GM10248 (cell line): ENCODE measurements at places on chromosomes 3 and 15.

- DNase-seq: no peak
These were observed 26.2 kb upstream of the ARL8B start for GRCh38 chr3:5095886-5096285.

GRCh38 chr15:57769266-57769665, 62.8 kb downstream of the POLR2M start:
- DNase-seq: no peak

DNA sequence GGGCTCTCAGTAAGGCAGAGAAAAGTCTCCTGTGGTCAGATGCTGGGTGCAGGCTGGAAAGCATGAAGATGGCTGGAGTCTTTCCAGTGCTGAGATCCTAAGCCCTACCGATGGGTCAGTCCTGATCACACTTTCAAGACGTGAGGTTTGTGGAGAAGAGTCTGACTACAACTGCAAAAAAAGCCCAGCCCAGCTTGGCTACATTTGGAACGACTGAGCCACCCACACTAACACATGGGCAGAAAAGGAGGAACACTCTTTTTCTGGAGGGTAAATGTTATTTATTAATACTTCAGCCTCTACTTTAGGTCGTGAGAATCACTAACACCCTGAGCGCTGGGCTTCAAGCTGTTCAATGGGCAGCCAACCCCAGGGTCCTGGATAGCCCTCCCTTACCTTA, 22.0 kb upstream of the C3orf22 start:
- no peak for DNase-seq

DNA sequence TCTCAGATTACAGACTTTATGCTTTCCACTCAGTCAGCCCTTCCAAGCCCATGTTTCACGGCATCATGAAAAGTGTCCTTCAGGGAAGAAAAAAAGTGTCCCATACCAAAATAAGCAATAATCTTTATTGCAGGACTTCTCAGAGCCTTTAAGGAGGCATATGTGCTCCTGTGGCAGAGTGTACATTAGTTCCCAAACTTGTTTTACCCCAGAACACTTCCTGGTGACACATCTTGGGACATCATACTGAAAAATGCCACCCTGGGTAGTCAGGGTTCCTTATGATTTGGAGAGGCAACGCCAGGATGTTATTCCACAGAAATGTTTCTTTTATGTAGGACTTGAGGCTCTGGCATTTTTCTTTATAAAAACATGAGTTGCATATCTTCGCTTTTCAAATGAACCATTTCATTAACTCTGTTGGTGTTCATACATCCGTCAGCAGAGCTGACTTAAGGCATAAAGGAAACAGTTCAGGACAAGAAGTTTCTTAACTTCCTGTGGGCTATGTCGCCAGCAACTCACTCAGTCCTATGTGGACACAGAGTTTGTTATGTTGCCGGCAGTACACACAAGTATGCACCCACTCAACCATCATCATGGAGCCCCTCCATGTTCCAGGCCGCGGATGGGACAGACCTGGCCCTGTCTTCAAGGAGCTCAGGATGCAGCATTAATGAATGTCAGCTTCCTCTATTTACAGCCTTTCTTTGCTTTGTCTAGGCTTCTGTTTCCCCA, 63.8 kb downstream of the CASR start:
- DNase-seq: no peak

GRCh38 chr3:46948830-46949671, 27.5 kb downstream of the CCDC12 start:
- DNase-seq: no peak

DNA sequence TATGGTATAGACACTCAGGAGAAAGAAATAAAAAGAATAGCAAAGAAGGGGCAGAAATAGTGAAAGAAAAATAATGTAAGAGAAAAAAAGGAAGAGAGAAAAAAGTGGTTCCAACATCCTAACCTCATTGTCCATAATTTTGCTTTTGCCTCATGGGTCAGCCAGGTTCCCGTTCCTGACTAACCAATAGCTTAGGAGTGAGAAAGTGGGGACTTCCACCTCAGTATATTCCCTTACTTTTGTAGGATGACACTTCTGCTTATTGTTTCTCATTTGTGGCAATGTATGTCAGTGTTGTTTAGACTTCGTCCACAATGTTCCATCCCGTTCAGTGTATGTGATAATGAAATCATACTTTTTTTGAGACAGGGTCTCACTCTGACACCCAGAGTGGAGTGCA, 9.3 kb upstream of the SLC12A8 start:
- no peak for DNase-seq

- peak; percentile 92 for DNase-seq
These were observed at the start of the genes PEX11A and WDR93 for GRCh38 chr15:89690276-89691218. PEX11A (minus strand) TSS chr15:89690754; CDS start chr15:89690632, 122 bp downstream. WDR93 (plus strand) TSS chr15:89690811; CDS start chr15:89701747, 10,936 bp downstream.

- DNase-seq: no peak
These were observed 19.4 kb upstream of the BCL2A1 start for GRCh38 chr15:79990280-79990996.

DNA sequence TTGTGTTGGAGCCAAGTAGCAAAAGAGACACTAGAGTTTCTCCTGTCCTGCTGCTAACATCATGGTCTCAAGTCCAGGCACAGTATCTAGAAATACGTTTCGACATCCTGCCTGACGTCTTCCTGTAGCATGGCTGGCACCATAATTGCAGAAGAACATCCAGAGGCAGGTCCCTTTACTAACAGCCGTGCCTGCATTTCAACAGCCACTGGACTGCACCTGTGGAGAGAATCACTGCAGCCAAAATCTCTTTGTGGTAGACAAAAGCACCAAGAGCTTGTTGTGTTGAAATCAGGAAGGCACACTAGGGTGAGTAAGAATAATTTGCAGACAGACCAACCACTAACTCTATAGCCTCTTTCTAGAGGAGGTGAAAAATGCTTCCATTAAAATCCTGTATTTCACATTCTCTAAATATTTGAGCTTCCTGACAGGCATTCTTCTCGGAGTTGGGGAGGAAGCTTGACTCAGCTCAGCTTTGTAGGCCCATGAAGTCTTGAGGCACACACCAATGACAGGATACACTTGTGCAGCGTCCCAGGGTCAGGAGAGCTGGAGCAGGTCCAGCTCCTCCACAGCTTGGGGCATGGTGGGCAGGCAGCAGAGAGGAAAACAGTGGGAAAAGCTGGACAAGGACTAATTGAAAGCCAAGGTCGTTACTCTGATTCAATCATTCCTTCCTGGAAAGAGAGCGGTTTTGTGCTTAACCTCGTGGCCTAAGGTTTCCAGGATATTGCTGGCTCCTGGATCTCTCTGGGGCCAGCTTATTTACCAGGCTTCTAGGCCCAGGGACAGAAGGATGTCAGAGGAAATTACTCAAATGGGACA, 244.9 kb downstream of the FAM43A start:
- no peak for DNase-seq

GRCh38 chr3:142647856-142648255, 51.7 kb downstream of the PLS1 start:
- no peak for DNase-seq

- DNase-seq: no peak
These were observed 580 bp upstream of the MAGEF1 start for GRCh38 chr3:184712248-184713039.

DNA sequence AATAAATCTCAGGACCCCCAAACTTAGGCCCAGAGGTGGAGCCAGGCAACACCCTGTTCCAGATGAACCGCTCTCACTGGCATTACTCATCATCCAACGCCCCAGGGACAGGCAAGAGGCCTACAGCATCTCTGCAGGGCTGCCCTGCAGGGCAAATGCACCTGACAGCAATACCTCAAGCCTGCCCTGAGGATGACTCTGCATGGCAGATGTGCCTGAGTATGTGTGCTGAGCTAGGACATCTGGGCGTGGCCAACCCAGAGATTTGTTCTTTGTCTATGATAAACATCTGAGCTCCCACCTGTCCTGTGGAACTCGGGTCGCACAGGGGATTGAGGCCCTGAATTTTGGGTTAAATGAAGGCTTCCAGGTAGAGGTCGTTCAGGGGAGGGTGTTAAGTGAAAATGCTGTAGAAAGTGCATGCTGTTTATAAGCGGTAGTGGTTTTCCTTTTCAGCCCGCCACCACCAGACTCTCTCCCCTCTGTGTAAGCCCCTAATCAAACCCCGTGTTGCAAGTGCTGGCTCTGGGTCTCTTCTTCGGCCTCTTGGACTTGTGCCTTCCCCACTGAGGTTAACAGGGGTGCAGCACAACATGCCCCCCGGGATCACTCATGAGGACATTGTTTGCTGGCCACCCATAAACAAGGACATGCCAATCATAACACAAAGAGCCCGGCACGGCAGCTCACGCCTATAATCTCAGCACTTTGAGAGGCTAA, 92.3 kb downstream of the ATP10A start:
- DNase-seq: no peak

GRCh38 chr3:151268267-151269235, 9.8 kb downstream of the P2RY14 start:
- DNase-seq: no peak

GRCh38 chr3:31022716-31023115, 128.3 kb upstream of the GADL1 start:
- DNase-seq: no peak

DNA sequence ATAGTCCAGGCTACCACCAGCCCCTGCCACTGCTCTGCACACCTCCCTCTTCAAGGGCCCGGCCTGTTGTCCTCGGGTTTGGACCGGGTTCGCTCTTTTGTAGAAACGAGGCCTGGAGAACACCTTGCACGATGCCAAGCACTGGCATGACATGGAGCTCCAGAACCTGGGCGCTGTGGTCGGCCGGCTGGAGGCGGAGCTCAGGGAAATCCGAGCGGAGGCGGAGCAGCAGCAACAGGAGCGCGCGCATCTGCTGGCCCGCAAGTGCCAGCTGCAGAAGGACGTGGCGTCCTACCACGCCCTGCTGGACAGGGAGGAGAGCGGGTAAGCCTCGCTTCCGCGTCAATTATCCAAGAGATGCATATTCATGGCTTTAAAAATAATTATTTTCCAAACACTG, 72.4 kb downstream of the BFSP2 start:
- no peak for DNase-seq

DNA sequence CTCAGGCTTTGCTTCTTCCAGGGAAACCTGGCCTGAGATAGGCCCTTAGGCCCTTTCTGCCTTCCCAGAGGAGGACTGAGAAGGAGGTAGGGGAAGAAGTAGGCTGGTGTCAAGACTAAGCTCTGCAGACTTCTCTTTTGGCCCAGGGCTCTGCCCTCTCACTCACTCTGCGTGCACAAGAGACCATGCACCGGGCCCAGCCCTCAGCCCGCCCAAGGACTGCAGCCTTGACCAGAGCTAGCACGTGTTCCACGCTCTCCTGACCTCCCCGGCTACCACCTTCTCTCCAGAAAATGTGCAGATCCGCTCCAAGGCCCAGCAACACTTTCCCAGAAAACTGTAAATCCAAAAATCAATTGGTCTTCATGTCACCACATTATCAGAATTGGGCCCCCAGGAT, 59.8 kb downstream of the SEMA5B start:
- DNase-seq: no peak
